Cortex of kidney (tissue), 1 donor: ENCODE measurements at places on chromosomes 2 and 18.

GRCh38 chr2:27379383-27379835, 1.1 kb downstream of the ZNF513 start:
- DNase-seq = no peak

DNA sequence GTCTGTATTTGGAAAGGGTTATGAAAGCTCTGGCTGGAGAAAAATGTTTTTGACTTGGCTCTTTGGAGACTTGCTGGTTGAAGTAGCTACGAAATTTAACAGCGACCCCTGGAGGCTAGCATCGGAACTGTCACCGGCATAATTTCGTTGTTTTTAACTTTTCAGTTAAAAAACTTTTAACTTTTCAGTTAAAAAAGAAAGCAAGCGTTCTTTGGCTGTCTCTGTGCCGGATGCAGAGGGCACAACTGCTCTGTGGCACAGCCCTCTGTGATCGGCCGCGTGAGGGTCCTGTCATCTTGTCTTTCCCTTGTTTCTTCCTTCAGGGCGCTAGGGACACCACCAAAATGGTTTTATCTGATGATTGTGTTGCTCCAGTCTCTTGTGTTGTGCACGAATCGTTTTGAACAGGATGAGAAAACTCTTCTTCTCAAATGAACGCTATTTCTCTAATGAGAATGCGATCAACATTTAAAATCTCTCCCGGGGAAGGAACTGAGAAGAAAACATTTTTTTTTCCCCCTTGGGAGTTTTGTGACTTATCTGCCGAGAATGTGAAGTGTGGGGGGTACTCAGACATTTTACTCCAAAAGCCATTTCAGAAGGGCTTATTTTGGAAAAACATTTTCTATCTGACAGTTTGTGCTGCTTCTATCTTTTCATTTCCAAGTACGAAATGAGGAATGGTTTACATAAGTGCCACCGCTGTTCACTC, 57.1 kb downstream of the ADCYAP1 start:
- DNase-seq = no peak

DNA sequence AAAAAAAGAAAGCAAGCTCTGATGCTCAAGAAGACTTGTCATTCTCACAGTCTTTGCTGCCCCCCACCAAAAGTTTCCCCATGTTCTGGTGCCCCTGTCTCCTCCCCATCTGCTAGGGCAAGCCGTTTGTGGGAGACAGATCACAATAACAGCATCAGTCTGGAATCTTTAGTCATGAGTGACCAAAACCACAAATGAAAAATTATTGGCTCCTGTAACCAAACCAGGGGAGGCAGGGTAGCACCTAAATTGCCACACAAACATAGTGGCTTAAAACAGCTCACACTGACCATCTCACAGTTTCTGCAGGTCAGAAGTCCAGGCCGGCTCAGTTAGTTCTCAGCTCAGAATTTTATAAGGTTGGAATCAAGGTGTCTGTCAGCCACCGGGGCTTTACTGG, 9.1 kb upstream of the B3GNT7 start:
- no peak for DNase-seq

- DNase-seq = no peak
These were observed 108.9 kb upstream of the CDC42EP3 start for GRCh38 chr2:37780387-37780676.

- no peak for DNase-seq
These were observed 425.1 kb upstream of the RAB6C start for GRCh38 chr2:129554373-129554772.

DNA sequence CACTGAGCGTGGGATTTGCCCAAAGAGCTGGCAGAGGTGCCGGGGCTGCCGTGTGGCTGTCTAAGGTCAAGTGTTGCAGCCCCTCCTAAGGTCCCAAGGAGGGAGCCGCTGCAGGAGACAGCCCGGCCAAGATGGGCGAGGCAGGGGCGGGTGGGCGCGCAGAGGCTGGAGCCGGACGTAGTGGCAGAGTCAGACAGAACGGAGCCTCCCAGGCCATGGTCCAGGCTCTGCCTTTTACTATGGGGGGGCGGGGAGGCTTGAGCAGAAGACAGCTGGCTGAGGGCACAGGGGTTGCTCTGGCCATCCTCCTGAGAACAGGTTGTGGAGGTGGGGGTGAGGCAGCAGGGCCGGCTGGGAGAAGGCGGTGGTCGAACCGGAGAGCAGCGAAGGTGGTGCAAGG, 27.5 kb upstream of the PRLH start:
- no peak for DNase-seq

- DNase-seq = no peak
These were observed 161.3 kb downstream of the ASB1 start for GRCh38 chr2:238587776-238588660.

DNA sequence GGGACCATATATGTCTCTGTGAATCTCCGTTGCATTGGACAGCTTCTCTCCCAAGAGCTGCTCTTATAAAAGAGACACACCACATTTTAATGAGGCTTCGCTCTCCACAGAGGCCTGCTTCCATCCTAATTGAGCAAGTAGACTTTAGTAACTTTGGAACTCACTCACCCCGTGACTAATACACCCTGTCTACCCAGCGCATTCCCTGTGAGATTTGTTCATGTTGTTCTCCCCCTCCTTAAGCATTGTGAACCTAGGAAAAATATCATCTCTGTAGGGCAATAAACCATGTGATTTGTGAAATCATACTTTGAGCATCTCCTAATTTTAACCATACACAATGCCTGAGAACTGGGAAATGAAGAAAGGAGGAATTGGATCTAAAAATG, 56.9 kb downstream of the MCFD2 start:
- DNase-seq = no peak

GRCh38 chr2:62195421-62196277, at the start of gene B3GNT2:
B3GNT2 (plus strand) TSS chr2:62196115; CDS start chr2:62222221, 26,106 bp downstream.
- peak; percentile 49 for DNase-seq

GRCh38 chr2:227411320-227411989, 23.7 kb upstream of the SCYGR1 start:
- DNase-seq = no peak

GRCh38 chr2:62152000-62152399, 43.9 kb upstream of the B3GNT2 start:
- no peak for DNase-seq

GRCh38 chr2:85792783-85793441, 39.1 kb downstream of the ATOH8 start:
- no peak for DNase-seq

DNA sequence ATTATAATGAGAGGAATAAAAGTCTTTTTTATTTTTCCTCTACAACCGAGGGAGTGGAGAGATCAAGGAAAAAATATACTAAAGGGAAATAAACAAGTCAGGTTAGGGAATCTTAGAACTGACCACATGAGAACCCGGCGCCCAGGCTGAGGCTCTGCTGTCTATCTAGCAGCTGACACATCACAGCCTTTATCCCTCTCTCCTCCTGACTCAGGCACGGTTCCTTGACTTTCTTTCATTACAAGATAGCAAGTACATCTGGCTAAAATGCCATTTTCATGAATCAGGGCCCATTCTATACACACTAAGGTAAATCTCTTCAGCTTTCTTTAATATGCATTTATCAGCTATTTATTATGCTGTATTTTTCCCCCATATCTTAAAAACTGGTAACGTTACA, 296.0 kb downstream of the TMX3 start:
- DNase-seq = no peak

DNA sequence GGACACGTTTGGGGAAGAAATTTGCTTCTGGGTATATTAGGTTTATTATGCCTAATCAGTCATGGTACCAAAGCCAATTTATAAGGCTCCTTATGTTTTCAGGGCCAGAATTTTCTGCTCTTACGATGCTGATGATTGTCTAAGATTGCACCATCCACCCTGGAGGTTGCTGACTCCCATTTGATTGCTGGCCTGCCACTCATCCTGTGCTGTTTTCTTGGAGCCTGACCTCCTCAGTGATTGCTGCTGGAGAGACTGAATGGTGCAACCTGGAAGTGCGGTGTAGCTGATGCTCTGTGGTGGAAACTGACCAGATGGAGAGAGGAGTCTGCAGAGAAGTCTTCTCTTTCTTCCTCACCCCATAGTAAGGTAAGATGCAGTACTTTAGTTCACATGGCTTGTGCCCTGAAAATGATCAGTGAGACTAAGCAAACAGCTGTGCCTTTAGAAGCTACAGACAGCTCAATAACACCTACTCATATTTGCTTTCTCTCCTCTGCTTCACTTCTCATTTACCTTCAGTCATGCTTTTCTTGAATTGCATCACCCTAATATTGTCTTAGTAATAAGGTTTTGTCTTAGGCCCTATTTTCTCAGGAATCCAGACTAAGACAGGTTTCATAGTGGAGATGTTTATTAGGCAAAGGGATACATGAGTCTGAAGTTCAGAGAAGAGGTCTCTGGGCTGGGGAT, 17.4 kb downstream of the ZNF24 start:
- DNase-seq = no peak
